Activated CD4-positive, alpha-beta memory T cell treated with anti-CD3 and anti-CD28 coated beads for 36 hours (primary cell): ENCODE measurements at places on chromosomes 3 and 15. TPM values are rescaled to one million over a fixed set of nuclear protein-coding genes. Genes with fewer than 3 reads are reported as not detected.

ABHD5 gene
- total RNA-seq: 11.4 TPM

COL6A6 gene
- total RNA-seq: not detected

MESP2 gene
- not detected for total RNA-seq

SI gene
- total RNA-seq: not detected

TGFBR2 gene
- total RNA-seq: 37.0 TPM

CLDN18 gene
- total RNA-seq: not detected

- no peaks in the 10 kb centered on the region for H3K4me1 ChIP-seq
- peak; percentile 22 for DNase-seq
- no peak overlapping the region for H3K4me3 ChIP-seq
- H3K27me3 ChIP-seq: peaks cover 4% of the 10 kb centered on the region
Observed at GRCh38 chr15:60297047-60297446, 100.7 kb downstream of the ANXA2 start.

DNA sequence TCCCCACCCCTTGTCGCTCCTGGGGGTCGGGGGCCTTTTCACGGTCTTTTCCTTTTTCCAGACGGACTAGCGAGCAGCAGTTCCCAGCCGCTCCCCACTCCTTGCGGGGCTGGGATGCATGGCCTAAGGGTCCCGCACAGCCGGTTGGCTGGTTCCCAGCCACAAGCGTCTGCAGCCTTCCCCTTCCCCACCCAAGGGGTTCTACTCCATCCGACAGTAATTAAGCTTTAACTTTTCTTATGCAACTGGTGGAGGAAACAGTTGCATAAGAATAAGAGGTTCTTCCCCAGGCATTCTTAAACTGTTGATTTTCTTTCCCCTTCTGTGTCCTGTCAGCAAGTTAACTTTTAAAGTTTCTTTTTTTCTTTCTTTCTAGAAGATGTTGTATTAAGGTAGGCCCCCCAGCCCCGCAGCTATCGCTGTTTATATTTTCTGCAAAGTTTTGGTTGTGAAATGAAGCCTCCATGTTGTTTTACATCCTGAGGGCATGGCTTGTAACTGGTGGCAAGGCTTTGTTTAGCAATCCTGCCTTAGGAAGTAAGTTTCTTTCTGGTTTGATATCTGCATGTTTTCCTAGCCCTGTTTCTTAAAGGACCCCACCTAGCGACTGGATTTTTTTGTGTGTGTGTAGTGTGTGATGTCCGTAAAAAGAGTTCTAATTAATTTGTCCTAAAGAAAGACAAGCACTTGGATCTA, 207.5 kb downstream of the ZNF385D start:
- no peak overlapping the region for H3K4me3 ChIP-seq
- H3K4me1 ChIP-seq: no peaks in the 10 kb centered on the region
- H3K27me3 ChIP-seq: no peaks in the 10 kb centered on the region
- DNase-seq: no peak

DNA sequence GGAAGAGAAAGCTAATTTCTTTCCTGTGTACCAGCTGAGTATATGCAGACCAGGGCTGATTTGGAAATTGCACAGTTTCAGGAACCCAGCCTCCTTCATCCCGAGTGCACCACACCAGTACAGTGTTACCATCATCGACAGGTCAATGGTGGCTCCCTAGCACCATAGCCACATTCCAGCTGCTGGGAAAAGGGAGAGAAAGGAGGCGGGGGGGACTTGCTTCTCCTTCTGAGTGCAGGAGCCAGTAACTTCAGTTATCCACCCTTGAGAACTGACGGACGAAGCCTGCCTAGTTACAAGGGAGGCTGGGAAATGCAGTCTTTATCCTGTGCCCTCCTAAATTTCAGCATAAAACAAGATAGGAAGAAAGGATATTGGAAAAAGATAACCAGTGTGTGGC, 129.7 kb upstream of the PRICKLE2 start:
- DNase-seq: no peak
- no peaks in the 10 kb centered on the region for H3K36me3 ChIP-seq
- no peak overlapping the region for H3K4me3 ChIP-seq
- H3K27ac ChIP-seq: no peak overlapping the region
- H3K4me1 ChIP-seq: peaks cover 11% of the 10 kb centered on the region

DNA sequence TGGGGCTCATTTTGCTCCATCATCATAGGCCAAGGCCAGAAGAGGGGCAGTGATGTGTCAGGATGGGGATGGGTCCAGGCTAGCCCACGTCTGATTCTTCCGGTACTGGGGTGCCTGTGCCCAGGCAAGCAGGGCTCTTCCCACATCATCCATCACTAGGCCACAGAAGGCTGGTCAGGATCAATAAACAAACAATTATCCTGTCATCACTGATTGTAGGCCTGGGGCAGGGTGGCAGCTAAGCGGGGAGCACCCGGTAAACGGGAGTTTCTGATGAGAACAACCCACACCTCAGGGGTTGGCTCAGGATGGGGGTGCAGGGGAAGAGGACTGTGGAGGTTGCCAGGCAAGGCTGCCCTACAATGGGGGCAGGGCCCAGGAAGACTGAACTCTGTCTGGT, 18.1 kb upstream of the CACNA2D2 start:
- H3K27me3 ChIP-seq: no peaks in the 10 kb centered on the region
- DNase-seq: no peak
- no peak overlapping the region for H3K4me3 ChIP-seq
- H3K4me1 ChIP-seq: no peaks in the 10 kb centered on the region
- H3K27ac ChIP-seq: no peak overlapping the region

GRCh38 chr15:40249477-40250303, 10.8 kb downstream of the PAK6 start:
- peaks cover 25% of the 10 kb centered on the region for H3K27me3 ChIP-seq
- no peak overlapping the region for H3K27ac ChIP-seq
- H3K36me3 ChIP-seq: no peaks in the 10 kb centered on the region

DNA sequence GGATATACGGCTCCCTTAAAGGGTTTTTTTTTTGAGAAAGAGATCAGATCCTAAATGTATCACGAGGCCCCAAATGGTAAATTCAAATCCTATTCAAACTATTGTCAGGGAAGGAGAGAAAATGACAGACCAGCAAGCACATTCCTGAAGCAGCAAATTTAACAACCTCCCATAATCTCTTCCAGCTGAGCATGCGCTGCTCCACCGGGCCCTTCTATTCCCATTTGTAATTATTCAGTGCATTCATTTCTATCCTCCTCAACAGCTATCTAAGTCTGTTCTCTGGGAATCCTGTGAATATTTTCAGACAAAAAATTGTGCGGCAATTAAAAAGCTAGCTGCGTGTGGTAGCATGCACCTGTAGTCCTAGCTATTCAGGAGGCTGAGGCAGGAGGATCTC, 43.2 kb downstream of the MAGI1 start:
- H3K4me1 ChIP-seq: no peaks in the 10 kb centered on the region
- no peaks in the 10 kb centered on the region for H3K36me3 ChIP-seq
- no peak for DNase-seq
- H3K4me3 ChIP-seq: no peak overlapping the region

- no peak overlapping the region for H3K4me3 ChIP-seq
- no peaks in the 10 kb centered on the region for H3K27me3 ChIP-seq
- no peaks in the 10 kb centered on the region for H3K4me1 ChIP-seq
Observed at GRCh38 chr3:120399372-120399771, 50.2 kb upstream of the LRRC58 start.

DNA sequence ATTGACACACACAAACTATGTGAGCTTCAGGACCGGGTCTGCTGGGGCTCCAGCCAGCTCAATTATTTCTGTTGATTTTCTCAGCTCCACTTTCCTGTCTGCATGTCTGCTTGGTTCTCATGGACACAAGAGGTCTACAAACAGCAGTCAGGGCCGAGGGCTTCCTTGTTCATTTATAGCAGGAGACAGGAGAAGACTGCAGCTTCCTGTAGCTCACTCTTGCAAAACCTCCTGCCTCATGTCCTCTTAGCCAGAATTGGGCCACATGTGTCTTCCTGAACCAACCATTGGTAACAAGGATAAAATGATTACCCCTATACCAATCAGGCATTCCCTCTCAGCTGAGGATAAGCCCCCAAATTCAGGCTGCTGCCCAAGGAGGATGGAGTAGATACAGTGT, 182.8 kb downstream of the TLE3 start:
- no peaks in the 10 kb centered on the region for H3K36me3 ChIP-seq
- H3K4me3 ChIP-seq: no peak overlapping the region
- H3K27me3 ChIP-seq: no peaks in the 10 kb centered on the region
- H3K4me1 ChIP-seq: no peaks in the 10 kb centered on the region

DNA sequence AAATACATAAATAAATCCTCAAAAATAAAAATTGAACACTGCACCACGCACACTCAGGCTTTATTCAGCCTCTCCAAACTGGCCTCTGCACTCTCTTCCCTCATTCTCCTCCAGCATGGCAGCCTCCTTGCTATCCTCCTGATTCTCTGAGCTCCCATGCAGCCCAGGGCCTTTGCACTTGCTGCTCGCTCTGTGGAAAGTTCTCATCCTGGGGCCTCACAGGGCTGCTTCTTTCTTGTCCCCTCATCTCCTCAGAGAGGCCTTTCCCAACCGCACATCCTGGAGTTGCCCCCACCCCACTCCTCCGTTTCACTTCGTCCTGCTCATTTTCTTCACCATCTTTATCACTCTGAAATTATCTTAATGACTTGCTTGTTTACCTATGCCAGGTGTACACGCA, 123.0 kb downstream of the SHQ1 start:
- no peak overlapping the region for H3K4me3 ChIP-seq
- H3K27me3 ChIP-seq: no peaks in the 10 kb centered on the region
- H3K36me3 ChIP-seq: no peaks in the 10 kb centered on the region
- DNase-seq: no peak
- H3K4me1 ChIP-seq: peaks cover 17% of the 10 kb centered on the region
- H3K27ac ChIP-seq: no peak overlapping the region

GRCh38 chr3:53084310-53085001, 38.6 kb upstream of the SFMBT1 start:
- no peaks in the 10 kb centered on the region for H3K27me3 ChIP-seq
- peaks cover 6% of the 10 kb centered on the region for H3K36me3 ChIP-seq
- H3K4me1 ChIP-seq: peaks cover 2% of the 10 kb centered on the region
- no peak overlapping the region for H3K27ac ChIP-seq

- H3K4me3 ChIP-seq: no peak overlapping the region
- H3K36me3 ChIP-seq: no peaks in the 10 kb centered on the region
- H3K4me1 ChIP-seq: peaks cover 35% of the 10 kb centered on the region
- no peak for DNase-seq
Observed at GRCh38 chr15:64006642-64007041, 39.6 kb downstream of the DAPK2 start.

GRCh38 chr3:150639262-150639661, 36.1 kb downstream of the SELENOT start:
- no peaks in the 10 kb centered on the region for H3K36me3 ChIP-seq
- H3K27ac ChIP-seq: no peak overlapping the region
- no peak overlapping the region for H3K4me3 ChIP-seq

- H3K4me3 ChIP-seq: no peak overlapping the region
- no peaks in the 10 kb centered on the region for H3K36me3 ChIP-seq
- no peak overlapping the region for H3K27ac ChIP-seq
- H3K4me1 ChIP-seq: no peaks in the 10 kb centered on the region
- H3K27me3 ChIP-seq: peaks cover 48% of the 10 kb centered on the region
Observed at GRCh38 chr15:62951481-62951880, 91.1 kb upstream of the TPM1 start.

DNA sequence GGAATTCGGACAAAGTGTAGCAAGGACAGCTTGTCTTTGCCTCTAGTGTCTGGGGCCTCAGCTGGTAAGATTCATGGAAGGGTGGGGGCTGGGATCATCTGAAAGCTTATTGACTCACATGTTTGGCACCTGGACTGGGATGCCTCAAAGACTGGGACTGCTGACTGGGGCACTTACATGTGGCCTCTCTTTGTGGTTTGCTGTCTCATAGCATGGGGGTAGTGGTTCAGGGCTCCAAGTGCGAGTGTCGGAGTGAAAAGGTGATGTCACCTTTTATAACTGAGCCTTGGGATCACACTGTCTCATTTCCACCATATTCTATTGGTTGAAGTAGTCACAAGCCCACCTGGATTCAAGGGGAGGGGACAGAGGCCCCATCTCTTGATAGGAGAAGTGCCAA, 6.8 kb downstream of the MFSD1 start:
- no peak overlapping the region for H3K4me3 ChIP-seq
- H3K4me1 ChIP-seq: peaks cover 14% of the 10 kb centered on the region
- H3K27me3 ChIP-seq: no peaks in the 10 kb centered on the region
- DNase-seq: peak; percentile 28
- no peak overlapping the region for H3K27ac ChIP-seq

DNA sequence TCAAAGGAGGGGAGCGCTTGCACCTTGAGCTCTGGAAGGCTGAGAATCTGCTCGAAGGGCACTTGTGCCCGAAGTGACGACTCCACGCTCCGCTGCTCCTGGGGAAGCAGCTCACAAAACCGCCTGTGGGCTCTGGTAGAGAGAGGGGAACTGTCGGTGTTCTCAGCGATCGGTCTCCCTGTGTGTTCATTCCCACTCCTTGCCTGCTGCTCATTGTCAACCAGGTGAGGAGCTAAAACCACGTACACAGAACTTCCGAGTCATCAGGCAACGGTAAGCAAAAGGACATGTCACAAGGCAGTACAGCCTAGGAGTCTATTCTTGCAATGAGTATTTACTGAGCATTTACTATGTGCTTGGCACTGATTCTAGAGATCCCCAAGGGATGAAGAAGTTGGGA, 1.5 kb downstream of the CIB1 start:
- DNase-seq: peak; percentile 43
- H3K27me3 ChIP-seq: no peaks in the 10 kb centered on the region
- H3K36me3 ChIP-seq: peaks cover 34% of the 10 kb centered on the region
- H3K4me3 ChIP-seq: peak overlapping the region; percentile 94

DNA sequence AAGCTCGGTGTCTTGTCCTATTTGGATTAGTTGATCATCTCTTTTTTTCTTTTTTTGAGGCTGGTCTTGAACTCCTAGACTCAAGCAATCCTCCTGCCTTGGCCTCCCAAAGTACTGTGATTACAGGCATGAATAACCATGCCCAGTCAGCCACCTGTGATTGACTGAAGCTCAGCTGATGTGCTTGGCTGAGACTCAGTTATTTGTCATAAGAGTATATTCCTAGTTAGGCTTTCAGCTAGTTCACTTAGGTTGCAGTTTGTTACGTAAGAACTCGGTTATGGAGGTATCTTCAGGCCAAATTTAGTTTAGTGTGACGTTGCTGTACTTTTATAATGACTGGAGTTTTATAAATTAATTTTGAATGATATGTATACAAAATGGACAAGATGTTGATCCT, 365.0 kb downstream of the SV2B start:
- no peaks in the 10 kb centered on the region for H3K27me3 ChIP-seq
- H3K4me3 ChIP-seq: no peak overlapping the region
- H3K36me3 ChIP-seq: no peaks in the 10 kb centered on the region
- H3K27ac ChIP-seq: no peak overlapping the region
